ENCODE measurements at places on chromosomes 5 and 9. TPM values are rescaled to one million over a fixed set of nuclear protein-coding genes. Genes with fewer than 3 reads are reported as not detected.

The GDNF gene
- 4.0 TPM for total RNA-seq

The SLC34A3 gene
- total RNA-seq, result not detected

The NMUR2 gene
- not detected for total RNA-seq

The ZNF879 gene
- total RNA-seq, result 5.7 TPM

The BTNL3 gene
- total RNA-seq, result not detected

The UBLCP1 gene
- 9.8 TPM for total RNA-seq

The CER1 gene
- total RNA-seq, result not detected

The NEURL1B gene
- total RNA-seq, result 46.1 TPM

The PDGFRB gene
- 129 TPM for total RNA-seq

The LHFPL2 gene
- total RNA-seq, result 107 TPM

The FRMD3 gene
- total RNA-seq, result 33.2 TPM

The FIBCD1 gene
- total RNA-seq, result not detected

All from tongue (tissue), 3 donors.